ENCODE measurements at places on chromosomes 6 and 20.

DNA sequence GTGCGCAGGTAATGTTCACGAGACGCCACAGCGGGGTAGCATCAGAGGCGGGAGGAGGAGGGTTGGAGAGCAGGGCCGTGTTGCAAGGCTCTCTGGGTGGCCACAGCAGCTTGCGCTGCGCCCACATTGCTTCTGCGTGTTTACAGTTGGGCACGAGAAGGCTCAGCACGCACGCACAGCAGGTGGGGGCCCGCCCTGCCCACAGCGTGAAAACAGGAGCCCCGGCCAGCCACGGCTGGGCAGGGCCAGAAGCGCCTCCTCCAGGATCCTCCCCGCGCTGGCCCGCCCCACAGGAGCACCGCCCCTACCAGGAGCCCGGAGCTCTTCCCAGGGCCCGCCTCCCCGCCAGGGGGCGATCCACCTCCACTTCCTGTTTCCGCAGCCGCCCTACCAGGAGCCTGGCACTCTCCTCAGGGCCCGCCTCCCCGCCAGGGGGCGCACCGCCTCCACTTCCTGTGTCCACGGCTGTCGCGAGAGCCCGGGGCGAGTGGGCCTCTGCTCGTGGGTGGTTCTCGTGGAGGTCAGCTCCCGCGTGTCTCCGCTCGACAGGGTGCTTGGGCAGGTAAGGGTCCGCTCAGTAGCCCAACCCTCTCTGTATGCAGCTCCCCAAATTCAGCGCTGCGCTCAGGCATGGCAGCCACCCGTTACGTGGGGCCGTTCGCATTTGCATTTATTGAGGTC lies at the start of gene FAM50B:
FAM50B (plus strand) TSS at position 449 of the 681 bp plus-strand sequence. CDS start 439 bp downstream, outside the sequence.
- peak; percentile 98 for DNase-seq

GRCh38 chr6:164276211-164276610 lies 861.7 kb downstream of the QKI start:
- DNase-seq: no peak

DNA sequence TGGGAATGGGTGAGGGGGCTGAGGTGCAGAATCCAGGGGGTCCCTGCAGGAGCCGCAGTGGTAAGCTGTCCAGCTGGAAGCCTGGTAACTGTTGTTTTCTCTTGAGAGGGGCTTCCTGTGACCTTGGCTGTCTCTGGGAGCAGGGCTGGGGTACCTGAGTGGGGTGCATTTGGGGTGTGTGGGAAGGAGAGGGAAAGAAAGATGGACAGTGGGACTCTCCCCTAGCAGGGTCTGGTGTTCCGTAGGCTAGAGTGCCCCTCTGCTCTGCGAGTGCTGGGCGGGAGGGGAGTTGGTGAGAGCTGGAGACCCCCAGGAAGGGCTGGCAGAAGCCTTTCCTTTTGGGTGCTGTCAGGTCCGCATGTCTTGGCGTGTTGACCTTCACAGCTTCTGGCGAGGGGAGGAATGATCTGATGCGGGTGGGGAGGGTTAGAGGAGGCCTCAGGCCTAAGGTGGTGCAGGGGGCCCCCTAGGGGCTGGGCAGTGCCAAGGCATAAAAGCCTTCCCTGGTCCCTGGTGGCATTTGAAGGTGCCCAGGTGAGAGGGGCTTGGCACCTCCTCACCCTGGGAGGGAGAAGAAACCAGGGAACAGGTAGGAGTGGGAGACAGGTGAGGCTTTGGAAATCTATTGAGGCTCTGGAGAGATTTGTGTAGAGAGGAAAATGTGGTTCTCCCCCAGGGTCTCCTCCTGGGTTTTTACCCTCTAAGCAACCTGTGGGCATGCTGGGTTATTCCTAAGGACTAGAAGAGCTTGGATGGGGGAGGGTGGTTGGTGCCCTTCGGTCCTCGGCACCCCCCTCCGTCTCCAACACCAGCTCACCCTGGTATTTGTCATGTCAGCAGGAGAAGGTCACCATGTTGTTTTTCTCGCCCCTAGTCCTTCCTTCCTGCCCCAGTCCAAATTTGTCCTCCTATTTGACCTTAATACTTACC lies 3.3 kb downstream of the VEGFA start:
- peak; percentile 59 for DNase-seq

DNA sequence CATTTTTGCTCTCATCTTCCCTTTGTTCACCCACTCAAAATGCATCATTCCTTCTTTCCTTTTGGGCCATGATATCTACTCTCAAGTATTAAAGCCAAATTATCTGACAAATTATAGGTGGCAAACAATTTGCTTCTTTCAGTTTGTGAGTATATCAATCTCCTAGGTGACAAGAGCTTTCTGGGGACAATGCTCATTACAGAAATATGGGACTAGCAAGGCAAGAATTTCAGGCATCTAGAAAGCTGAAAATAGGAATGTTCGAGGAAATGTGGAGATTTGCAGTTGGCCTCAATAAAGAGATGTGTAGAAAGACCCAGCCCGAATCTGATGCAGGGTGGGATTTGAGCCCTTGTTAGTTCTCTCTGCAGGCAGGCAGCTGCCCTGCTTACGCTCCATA lies 71.8 kb downstream of the ALDH8A1 start:
- no peak for DNase-seq

DNA sequence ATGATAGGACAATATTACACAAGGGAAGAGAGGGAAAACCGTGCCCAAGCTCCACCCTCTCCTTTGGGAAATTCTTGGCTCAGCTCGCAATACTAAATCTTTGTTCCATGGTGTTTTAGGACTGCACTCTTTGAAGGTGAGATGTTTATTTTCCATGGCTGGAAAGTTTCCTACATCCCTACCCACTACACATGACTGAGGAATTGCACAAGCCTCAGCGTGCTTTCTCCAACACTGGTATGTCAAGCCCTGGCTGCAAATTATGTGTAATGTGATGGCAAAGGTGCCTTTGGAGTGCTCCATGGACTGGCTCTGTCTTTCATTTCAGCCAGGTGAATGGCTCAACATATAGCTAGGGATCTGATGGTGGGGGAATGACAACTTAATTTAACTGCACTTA lies 134.3 kb downstream of the ISM1 start:
- DNase-seq: no peak

DNA sequence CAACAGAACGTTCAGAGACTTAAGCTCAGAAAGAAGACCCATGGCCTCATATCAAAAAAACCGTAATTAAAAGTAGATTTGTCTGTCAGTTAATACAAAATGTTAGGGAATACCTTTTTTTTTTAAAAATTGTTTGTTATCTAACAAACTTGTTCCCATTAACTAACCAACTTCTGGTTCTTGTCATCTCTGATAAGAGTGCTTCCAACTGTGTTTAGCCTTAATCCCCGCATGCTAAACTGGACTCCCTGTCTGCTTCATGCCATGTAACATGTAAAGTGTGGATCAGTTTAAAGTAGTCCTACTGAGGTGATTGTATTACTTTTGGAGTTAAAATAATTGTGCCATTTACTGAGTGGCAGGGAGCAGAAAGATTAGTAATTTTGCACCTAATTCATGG lies 6.3 kb downstream of the JARID2 start:
- no peak for DNase-seq

GRCh38 chr20:31840906-31841816 lies 4.2 kb downstream of the FOXS1 start:
- DNase-seq: no peak

DNA sequence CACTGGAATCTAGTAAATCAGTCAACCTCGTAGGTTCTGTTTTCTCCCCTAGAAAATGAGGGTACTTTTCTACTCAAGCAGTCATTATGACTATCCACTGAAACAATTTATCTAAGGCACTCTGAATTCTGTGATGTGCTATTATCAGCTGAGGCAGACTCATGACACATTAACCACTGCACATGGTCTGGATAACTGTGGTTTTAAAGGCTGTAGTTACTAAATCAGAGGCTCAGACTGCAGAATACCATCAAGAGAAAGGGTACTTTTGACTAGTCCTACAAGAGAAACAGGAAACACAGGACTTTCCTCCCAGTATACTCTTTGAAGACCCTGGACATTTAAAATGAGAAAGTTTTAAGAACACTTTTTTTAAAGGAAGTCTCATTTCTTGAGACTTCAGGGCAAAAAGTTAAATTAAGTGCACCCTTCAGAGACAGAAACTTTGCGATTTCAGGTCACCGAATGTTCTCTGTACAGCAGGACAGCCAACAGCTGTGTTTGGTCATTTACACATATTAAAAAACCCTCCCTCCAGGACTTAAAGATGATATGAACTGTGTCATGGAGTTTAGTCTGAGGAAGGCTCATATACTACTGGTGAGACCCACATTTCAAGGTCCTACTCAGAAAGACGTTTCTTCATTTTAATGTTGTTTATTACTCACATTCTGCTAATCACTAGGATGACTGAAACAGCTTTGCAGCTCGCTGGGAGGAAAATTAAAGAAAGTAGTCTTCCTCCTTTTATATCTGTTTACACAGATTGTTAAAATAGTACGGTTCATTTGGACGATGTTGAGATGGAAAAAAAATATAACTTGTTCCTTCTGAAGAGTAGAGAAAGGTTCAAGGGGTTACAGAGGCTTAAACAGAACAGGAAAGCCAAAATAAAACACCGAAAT lies 19.9 kb downstream of the ATXN1 start:
- DNase-seq: no peak

- DNase-seq: no peak
Observed at GRCh38 chr20:47622118-47622665, 120.5 kb downstream of the NCOA3 start.

DNA sequence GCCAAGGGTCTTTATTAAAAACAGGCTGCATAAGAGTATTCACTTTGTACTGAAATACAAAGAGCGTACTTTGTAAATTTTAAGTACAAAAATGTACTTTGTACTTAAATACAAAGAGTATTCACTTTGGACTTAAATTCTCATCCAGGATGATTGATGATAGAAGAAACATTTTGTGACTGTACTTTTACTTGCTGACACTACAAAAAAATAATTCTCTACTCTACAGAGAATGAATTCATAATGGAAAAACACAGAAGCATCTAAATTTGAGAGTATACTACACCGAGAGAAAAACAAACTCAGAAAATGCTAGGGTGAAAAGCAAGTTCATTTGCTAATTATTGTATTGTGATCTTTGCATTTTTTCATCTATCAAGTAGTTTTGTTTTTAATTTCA lies 54.4 kb upstream of the STXBP5 start:
- DNase-seq: no peak

DNA sequence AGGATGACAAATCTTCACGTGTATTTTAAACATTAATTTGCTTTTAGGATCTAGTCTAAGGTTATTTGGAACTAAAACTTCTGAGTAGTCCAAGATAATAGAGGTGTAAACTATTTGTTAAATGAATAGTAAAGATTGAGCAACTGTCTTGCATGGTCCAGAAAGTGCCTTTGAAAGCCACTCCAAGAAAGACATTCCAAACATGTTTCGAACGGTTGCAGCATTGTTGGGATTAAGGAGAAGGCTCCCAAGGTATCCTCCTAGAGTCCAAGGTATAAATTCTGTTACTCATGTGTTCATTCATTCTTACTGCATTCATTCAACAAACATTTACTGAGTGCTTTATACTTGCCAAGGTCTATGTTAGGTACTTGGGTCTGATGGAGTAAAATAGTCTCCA lies 28.8 kb upstream of the MYLK2 start:
- DNase-seq: no peak

DNA sequence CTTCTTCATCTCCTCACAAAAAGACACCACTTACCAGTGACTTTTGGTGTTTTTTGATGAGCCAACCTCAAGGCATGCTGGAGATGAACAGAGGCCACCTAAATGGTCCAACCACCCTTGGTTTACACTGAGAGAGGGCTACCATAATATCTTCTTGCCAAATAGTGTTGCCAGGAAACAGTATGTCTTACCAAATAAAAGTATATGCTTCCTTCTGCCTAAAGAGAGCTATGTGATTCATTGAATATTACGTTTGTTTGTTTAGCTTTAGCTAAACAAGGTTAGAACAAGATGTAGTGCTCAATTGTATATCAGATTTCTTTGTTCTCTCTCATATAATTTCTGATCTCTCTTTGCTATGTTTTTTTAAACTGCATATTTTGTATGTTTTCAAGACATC lies 40.6 kb upstream of the BMP6 start:
- no peak for DNase-seq

DNA sequence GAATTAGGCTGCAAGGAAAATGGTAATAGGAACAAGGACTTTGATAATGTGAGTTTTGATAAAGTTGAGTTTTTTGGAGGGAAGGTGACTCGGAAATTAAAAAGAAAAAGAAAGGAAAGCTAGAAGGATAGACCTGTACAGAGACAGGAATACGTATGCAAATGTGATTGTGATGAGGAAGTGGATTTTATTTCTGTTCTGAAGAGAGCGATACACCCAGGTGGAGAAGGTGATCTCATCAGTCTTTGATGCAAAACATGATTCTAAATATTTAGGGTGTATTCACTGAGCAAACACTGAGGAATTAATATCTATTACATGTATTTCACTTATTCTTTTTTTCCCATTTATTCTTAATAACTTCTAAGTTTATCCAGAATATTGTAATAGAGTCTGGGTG lies 9.2 kb upstream of the PLEKHG1 start:
- DNase-seq: no peak

GRCh38 chr20:39775110-39775509 lies 813.0 kb downstream of the DHX35 start:
- DNase-seq: no peak

GRCh38 chr20:51198876-51199523 lies 176.1 kb upstream of the KCNG1 start:
- no peak for DNase-seq

- no peak for DNase-seq
Observed at GRCh38 chr6:121216928-121217327, 117.4 kb downstream of the TBC1D32 start.

DNA sequence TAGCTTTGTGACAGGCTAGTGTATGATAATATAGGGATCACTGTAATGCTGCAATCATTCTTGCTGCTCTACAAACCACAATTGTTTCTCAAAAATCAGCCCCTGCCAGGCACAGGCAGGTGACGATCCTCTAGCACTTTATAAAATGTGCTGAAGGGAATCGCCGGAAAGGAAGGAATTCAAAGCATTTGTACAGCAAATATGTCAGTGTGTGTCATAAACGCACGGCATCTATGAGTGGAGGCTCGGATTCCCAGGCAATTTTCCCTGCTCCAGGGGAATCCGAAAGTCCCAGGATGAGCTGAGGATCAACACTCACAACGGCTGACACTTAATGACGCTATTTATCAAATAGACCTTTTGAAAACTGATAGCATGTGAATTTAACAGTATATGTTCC lies 1.4 kb downstream of the PHACTR1 start:
- no peak for DNase-seq
